ENCODE measurements at places on chromosomes 7 and 10.

DNA sequence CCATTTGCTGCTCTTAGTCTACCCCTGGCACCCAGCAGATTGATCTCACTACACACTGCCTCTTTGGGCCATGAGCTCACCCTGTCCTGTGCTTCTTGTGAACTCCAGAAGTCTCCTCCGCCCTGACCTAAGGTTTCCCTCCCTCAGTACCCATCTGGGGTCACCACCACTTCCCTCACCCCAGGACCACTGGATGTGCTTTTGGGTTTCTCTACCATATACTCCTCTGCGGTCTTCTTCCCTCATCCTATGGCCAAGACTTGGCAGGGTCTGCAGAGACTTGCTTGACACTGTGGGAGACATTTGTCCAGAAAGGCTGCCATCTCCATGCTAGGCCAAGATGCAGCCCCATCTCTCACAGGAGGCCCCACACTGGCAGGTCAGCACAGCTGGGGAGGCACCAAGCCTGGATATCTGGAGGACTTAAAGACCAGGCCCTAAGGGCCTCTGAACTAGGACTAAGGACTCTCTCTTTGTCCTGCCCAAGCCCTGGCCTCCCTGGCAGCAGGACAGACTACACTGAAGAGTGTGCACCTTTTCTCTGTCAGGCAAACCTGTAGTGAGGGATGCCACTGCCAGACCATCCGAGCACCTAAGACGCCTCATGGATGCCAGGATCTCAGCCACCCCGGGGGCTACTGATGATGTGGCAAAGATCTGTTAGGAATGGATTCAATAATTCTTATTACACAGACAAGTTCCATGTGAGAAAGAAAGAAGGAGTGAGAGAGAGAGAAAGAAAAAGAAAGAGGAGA lies 134.6 kb downstream of the ZNF467 start:
- DNase-seq: no peak

- no peak for DNase-seq
Measured at GRCh38 chr10:57249615-57250281, 888.7 kb upstream of the ZWINT start.

DNA sequence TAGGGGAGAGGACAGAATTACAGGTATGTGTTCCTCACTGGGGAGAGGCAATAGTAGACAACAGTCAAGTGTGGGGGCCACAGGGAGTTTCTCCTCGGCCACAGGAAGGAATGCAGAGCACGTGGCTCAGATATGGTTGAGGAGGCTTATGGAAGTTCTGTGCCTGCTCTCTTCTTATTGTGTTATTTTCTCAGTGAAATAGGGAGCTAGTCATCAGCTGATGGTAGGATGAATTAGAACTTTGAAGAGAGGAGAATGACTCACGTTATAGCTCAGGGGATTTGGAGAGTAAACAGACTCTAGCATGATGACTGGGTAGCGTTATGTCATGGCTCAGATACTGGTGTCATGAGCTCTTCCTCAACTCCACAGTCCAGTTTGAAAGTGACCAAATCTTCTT lies 308.3 kb upstream of the IGFBP3 start:
- DNase-seq: no peak

DNA sequence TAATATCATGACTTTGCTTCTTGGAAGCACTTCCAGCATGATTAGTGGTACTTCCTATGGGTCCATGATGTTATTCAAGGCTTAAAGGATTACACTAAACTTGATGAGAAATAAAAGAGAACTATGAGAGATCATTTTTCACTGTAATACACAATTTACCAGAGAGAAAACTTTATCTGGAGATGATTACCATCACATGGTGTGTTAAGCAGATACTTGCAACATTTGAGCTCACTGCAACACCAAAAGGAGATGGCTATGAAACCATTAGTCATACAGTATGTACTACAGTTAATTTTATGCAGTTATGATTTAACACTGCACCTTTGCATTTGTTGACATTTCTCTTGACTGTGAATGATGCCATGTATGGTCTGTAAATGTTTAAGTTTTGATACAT lies 311.3 kb upstream of the AOAH start:
- no peak for DNase-seq

DNA sequence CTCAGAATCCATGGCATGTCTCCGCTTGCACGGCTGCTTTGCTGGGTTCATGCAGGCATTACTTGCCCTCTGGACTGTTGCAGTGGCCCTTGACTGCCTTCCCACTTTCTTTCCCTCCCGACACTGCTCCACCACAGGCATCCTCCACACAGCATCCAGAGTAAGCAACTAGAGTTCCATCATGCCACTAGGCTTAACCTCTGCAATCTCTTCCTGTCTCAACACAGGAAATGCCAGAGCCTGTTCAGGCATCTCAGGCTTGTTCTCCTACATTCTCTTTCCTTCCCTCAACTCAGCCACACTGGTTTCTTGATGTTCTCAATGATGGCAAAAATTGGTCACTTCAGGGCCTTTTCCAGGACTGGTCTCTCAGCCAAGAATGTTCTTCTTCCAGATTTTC lies 284.5 kb upstream of the KLF6 start:
- DNase-seq: no peak

- no peak for DNase-seq
Measured at GRCh38 chr7:4201566-4201965, 480.5 kb upstream of the FOXK1 start.

- DNase-seq: no peak
Measured at GRCh38 chr7:70094831-70095230, 496.6 kb downstream of the AUTS2 start.

DNA sequence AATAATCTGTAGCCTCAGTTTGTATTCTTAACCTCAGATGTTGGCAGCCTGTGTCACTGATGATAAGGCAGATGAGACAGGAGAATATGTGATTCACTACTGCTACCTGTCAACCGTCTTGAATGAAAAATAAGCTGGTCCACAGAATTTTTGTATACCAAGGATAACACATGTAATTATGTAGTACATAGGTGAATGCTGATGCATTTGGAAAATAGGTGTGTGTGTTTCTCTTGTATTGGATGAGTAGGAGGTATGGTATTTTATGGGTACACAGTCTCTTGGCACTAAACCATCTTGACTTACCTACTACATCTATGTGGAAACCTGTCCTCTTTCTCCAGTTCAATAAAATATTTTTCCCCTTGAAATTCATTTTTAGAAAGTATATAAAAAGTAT lies 20.7 kb upstream of the ZRANB1 start:
- no peak for DNase-seq

Measured in stimulated activated CD8-positive, alpha-beta memory T cell treated with anti-CD3 and anti-CD28 coated beads, Interleukin-7, amount 100 ng/mL, for 48 hours (primary cell).